ENCODE measurements at places on chromosomes 5 and 9. TPM values are rescaled to one million over a fixed set of nuclear protein-coding genes. Genes with fewer than 3 reads are reported as not detected.

DNA sequence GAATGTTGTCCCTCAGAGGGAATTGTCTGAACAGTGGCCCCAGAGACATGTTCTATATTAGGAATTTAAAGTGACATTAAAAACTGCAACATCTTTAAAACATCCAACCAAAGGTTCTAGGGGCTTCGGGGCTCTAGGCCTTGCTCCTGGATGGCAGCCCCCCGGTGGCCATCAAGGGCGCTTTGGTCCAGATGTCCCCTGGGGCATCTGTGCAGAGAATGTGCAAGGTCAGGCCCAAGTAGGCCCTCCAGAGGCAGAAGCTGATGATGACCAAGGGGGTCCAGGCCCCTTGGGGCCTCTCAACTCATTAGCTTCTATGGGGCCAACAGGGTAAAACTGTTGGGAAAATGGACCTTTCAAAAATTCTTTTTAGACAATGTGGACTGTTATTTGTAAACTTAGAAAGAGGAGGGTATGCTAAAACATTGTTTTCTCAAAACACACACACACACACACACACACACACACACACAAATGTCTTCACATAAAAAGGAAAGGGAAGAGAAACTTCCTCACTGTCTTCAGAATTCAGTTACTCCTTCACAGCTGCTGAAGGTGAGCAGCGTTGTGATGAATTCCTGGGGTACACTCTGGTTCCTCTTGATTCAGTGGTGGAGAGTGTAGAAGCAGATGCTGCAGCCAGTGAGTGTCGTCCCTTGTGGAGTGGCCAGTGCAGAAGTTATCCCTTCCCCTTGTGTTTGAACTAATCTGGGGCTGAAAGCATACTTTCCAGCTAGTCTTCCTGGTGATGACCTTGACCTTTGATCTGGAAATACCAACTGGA, 125.2 kb downstream of the WDR41 start:
- no peaks in the 10 kb centered on the region for H3K36me3 ChIP-seq
- no peaks in the 10 kb centered on the region for H3K4me1 ChIP-seq
- H3K4me3 ChIP-seq, result no peak overlapping the region

DNA sequence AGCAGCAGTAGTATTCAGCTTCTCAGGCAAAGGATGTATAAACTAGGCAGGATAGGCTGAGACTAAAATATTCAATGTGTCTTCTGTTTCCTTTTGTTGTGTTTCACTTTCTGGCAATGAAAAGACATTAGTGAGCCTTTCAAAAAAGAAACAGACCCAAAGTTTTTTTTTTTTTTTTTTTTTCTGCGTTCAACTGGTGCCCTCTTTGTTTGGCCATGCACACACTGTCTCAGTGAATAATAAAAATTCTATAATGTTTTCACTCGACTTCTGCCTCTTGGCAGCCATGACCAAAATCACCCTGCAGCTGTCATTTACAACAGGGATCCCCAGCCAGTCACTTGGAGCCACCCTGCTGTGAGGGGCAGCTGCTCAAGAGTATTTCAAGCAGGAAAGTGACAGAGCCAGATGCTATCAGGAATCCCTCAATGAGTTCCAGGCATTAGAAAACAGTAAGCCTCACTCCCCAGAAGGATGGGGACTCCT, 44.0 kb upstream of the MAN2A1 start:
- no peaks in the 10 kb centered on the region for H3K36me3 ChIP-seq
- no peaks in the 10 kb centered on the region for H3K4me1 ChIP-seq
- no peaks in the 10 kb centered on the region for H3K27me3 ChIP-seq
- no peak overlapping the region for H3K27ac ChIP-seq
- H3K4me3 ChIP-seq, result no peak overlapping the region

- H3K4me1 ChIP-seq, result no peaks in the 10 kb centered on the region
- H3K4me3 ChIP-seq, result no peak overlapping the region
- H3K36me3 ChIP-seq, result peaks cover 3% of the 10 kb centered on the region
- no peak overlapping the region for H3K27ac ChIP-seq
- DNase-seq, result no peak
- H3K27me3 ChIP-seq, result no peaks in the 10 kb centered on the region
These were observed 65.5 kb upstream of the SAP30L start for GRCh38 chr5:154380263-154380662.

- H3K36me3 ChIP-seq, result no peaks in the 10 kb centered on the region
- no peak overlapping the region for H3K4me3 ChIP-seq
- no peak overlapping the region for H3K27ac ChIP-seq
These were observed 258.8 kb upstream of the ZNF608 start for GRCh38 chr5:125005266-125005665.

DNA sequence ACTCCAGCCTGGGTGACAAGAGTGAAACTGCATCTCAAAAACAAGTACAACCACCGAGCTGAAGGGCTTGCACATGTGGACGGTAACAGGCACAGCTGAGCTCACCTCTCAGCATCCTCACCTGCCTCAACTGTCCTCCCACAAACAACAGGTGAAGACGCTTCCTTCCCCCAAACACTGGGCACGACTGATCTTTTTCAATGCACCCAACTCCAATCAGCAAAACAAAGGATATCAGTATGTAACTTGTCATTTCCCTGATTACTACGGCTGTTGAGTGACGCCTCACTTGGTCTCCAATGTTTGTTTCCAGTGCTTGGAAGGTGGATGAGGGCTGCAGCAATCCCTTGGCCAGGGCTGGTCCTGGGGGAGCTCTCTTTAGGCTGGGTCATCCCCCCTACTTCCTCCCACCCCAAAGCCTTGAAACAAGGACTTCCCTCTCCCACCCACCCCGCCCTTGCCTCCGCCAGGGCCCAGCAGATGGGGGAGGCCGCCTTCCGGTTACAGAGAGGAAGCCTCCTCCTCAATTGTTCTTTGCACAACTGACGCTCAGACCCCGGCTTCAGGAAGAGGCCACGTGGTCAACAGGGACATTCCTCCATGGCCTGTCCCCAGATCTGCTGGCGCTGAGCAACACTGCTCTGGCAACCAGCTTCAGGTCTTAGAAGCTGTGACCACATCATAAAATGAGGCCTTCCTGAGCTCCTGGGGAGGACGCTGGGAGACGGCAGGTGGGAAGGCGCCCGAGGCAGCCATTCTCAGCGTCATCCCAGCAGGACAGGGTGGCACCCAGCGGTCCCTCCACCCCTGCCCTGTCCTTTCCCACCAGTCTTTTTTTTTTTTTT, 5.9 kb downstream of the FAM78A start:
- H3K36me3 ChIP-seq, result no peaks in the 10 kb centered on the region
- peaks cover 13% of the 10 kb centered on the region for H3K4me1 ChIP-seq
- no peak overlapping the region for H3K4me3 ChIP-seq
- no peak for DNase-seq

- no peak overlapping the region for H3K4me3 ChIP-seq
- no peaks in the 10 kb centered on the region for H3K27me3 ChIP-seq
- DNase-seq, result no peak
- H3K36me3 ChIP-seq, result no peaks in the 10 kb centered on the region
- no peak overlapping the region for H3K27ac ChIP-seq
These were observed 37.8 kb upstream of the FUBP3 start for GRCh38 chr9:130541533-130541932.

GRCh38 chr5:53392073-53392472, 88.4 kb upstream of the FST start:
- H3K4me3 ChIP-seq, result no peak overlapping the region
- H3K4me1 ChIP-seq, result no peaks in the 10 kb centered on the region
- H3K27me3 ChIP-seq, result no peaks in the 10 kb centered on the region

DNA sequence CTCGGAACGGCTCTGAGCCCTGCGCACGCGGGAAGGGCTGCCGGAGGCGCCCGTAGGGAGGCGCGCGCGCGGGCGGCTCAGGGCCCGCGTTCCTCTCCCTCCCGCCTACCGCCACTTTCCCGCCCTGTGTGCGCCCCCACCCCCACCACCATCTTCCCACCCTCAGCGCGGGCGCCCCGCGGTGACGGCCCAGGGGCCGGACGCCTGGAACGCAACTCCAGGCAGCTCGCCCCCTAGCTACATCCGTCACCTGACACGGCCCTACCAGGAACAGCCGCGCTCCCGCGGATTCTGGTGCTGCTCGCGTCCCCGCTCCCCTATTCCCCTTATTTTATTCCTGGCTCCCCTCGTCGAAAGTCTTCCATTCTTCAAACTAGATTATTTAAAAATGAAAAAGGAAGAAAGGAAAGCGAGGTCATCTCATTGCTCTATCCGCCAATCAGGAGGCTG, at the start of gene CDKN2B-AS1:
Gene CDKN2B-AS1, plus strand, starts transcription at position 236 of the 450 bp plus-strand sequence.
- peaks cover 22% of the 10 kb centered on the region for H3K4me1 ChIP-seq
- peak within 1 kb of the TSS; percentile 91 for H3K4me3 ChIP-seq
- no peaks in the 10 kb centered on the region for H3K27me3 ChIP-seq
- no peaks in the 10 kb centered on the region for H3K36me3 ChIP-seq
- peak within 1 kb of the TSS; percentile 88 for H3K27ac ChIP-seq

DNA sequence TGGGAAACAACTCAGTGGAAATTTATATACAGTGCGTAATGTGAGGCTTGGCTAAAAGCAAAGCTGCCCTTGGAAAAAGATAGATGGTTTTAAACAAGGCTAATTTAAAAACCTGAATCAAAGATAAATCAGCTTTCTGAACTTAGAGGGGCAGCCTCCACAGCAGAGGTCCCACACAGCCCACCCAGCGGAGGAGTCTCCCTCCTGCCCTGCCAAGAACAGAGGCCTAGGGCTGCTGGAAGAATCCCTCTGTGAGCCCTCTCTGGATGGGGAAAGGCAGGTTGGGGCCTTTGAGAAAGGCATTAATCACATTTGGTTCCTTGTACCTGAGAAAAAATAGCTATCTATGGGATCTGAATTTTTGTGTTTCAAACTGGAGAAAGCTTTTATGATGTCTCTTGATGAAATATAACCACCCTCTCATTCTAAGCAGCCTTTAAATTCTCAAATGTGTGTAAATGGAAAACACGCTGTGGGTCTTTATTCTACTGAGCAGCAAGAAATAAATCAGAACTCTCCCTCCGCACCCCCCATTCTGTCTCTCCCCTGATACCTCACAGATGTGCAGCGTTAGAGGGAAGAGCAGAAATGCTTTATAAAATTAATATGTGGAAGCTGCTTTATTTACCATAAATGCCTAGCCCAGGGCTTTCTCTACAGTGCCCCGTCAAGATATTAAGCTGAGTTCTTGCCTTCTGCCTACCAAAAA, 329.2 kb downstream of the EFNA5 start:
- no peak for DNase-seq
- H3K4me3 ChIP-seq, result no peak overlapping the region
- H3K27ac ChIP-seq, result no peak overlapping the region

GRCh38 chr5:59693492-59694309, 199.8 kb downstream of the PDE4D start:
- H3K4me3 ChIP-seq, result no peak overlapping the region
- no peaks in the 10 kb centered on the region for H3K36me3 ChIP-seq
- no peak for DNase-seq
- H3K27me3 ChIP-seq, result no peaks in the 10 kb centered on the region
- H3K4me1 ChIP-seq, result no peaks in the 10 kb centered on the region

GRCh38 chr5:178327446-178327845, 94.8 kb upstream of the PHYKPL start:
- DNase-seq, result no peak
- H3K4me3 ChIP-seq, result no peak overlapping the region
- H3K27ac ChIP-seq, result no peak overlapping the region
- H3K27me3 ChIP-seq, result peaks cover 11% of the 10 kb centered on the region
- no peaks in the 10 kb centered on the region for H3K36me3 ChIP-seq
- no peaks in the 10 kb centered on the region for H3K4me1 ChIP-seq

GRCh38 chr9:114539701-114540380, 34.6 kb upstream of the WHRN start:
- H3K4me3 ChIP-seq, result no peak overlapping the region
- no peak overlapping the region for H3K27ac ChIP-seq
- H3K36me3 ChIP-seq, result no peaks in the 10 kb centered on the region
- DNase-seq, result no peak
- peaks cover 3% of the 10 kb centered on the region for H3K4me1 ChIP-seq
- H3K27me3 ChIP-seq, result no peaks in the 10 kb centered on the region

DNA sequence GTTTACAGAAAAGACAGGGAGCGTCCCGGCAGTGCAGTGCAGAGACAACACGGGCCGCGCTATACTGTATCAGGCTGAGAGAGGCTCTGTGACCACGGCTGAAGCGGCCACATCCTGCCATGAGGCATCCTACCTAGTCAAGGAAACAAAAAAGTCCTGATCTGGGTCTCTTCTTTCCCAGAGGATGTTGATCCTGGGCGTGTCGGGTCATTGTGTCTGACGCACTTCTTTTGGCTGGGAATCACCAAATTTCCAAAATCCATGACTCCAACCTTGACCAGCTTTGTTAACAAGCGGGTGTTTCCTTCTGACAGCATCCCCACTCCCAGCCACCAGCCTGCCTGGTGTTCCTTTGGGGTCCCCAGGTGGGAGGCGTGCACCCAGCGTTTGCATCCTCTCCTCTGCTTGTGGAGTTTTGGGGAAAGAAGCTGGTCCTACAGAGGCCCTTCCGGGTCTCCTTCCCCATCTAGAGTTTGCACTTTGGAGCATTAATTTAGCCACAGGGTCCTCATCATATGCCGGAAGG, 91.4 kb upstream of the RAI14 start:
- H3K27ac ChIP-seq, result no peak overlapping the region
- no peaks in the 10 kb centered on the region for H3K36me3 ChIP-seq
- H3K27me3 ChIP-seq, result no peaks in the 10 kb centered on the region

DNA sequence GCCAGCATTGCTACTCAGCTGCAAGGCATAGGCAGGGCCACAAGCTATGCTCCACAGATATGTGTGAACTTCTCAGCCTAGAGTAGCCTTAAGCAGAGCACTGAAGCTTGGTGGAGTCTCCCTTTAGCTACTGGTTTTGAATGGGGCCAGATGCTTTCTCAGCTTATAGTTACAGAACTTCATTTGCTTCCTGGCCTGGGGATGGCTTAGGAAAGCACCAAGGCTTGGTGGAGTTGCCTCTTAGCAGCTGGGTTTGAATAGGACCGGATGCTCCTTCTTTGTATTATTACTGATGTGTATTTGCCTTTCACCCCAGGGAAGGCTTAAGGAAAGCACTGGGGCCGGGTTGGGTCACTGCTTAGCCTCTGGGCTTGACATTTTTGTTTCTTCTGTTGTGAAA, 497.8 kb upstream of the SEMA6A start:
- no peak for DNase-seq
- H3K27me3 ChIP-seq, result no peaks in the 10 kb centered on the region
- no peaks in the 10 kb centered on the region for H3K4me1 ChIP-seq
- H3K36me3 ChIP-seq, result no peaks in the 10 kb centered on the region

DNA sequence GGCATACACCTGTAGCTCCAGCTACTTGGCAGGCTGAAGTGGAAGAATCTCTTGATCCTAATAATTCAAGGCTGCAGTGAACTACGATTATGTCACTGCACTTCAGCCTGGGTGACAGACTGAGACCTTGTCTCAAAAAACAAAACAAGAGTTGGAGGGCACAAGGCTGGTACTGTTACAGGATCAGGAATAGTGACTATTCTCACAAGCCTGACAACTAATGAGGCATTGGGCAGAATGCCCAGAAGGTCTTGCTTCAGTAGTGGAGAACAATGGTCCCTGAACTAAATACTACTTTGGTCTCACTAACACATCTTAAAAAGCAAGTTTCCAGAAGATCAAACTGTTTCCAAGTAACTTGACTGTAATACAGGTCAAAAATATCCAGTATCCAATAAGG, 182.9 kb upstream of the RFX3 start:
- H3K27me3 ChIP-seq, result no peaks in the 10 kb centered on the region
- H3K4me1 ChIP-seq, result no peaks in the 10 kb centered on the region
- DNase-seq, result no peak

FBN2 gene
- polyA plus RNA-seq, result 40.5 TPM

PRELID2 gene
- 2.0 TPM for polyA plus RNA-seq

GLDC gene
- polyA plus RNA-seq, result 0.69 TPM

LAMC3 gene
- polyA plus RNA-seq, result not detected

CDKN2B gene
- 19.9 TPM for polyA plus RNA-seq

SLC25A48 gene
- polyA plus RNA-seq, result not detected

Measured in keratinocyte (primary cell).